AG10803 (cell line): ENCODE measurements at places on chromosomes 3 and 15.

- no peak for DNase-seq
Observed at GRCh38 chr15:77032647-77033416, 37.9 kb downstream of the PSTPIP1 start.

GRCh38 chr15:80550219-80550907, 144.7 kb upstream of the ABHD17C start:
- DNase-seq = peak; percentile 94

- DNase-seq = no peak
Observed at GRCh38 chr3:20317616-20318015, 131.6 kb upstream of the SGO1 start.

GRCh38 chr3:27728195-27729087, 6.3 kb upstream of the EOMES start:
- no peak for DNase-seq

- DNase-seq = no peak
Observed at GRCh38 chr3:40557575-40558161, 32.9 kb downstream of the ZNF621 start.

GRCh38 chr3:197454014-197454413, 101.8 kb downstream of the BDH1 start:
- peak; percentile 43 for DNase-seq

GRCh38 chr3:128289534-128289933, 136.3 kb downstream of the EEFSEC start:
- no peak for DNase-seq

- DNase-seq = peak; percentile 97
Observed at GRCh38 chr3:11288786-11289637, 16.8 kb downstream of the ATG7 start.

DNA sequence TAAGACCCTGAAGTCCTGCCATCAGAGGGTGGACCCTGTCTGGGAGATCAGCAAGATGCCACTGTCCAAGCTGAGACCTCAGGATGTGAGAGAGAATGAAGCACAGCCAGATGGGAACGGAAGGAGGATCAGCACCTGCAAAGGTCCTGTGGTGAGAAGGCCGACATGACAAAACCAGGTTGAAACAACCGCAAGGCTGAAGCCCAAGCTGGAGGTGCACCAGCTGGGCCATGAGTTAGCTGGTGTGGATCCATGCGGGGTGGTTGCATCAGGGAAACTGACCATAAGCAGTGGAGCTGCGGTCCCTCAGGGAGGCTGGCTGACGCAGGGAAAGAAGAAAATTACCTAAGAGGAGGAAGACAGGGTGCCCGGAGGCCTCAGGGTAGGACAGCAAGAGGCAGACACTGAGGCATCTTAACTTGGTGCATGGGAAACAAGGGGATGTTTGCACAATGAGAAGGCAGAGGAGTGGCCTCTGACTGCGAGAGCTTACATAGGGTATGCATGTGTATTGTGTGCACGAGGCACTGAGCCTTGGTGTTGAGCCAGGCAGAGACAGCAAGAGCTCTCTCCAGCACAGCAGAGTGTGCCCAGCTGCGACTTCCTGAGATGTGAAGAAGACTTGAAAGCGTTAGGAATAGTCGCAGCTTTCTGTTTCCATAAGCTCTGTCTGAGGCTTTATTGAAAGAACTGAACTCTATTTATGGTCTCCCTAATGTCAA, 497.7 kb downstream of the OCA2 start:
- DNase-seq = peak; percentile 20

GRCh38 chr15:72935521-72935920, 116.7 kb upstream of the NEO1 start:
- no peak for DNase-seq

- DNase-seq = no peak
Observed at GRCh38 chr3:73503781-73504180, 121.0 kb downstream of the PDZRN3 start.

DNA sequence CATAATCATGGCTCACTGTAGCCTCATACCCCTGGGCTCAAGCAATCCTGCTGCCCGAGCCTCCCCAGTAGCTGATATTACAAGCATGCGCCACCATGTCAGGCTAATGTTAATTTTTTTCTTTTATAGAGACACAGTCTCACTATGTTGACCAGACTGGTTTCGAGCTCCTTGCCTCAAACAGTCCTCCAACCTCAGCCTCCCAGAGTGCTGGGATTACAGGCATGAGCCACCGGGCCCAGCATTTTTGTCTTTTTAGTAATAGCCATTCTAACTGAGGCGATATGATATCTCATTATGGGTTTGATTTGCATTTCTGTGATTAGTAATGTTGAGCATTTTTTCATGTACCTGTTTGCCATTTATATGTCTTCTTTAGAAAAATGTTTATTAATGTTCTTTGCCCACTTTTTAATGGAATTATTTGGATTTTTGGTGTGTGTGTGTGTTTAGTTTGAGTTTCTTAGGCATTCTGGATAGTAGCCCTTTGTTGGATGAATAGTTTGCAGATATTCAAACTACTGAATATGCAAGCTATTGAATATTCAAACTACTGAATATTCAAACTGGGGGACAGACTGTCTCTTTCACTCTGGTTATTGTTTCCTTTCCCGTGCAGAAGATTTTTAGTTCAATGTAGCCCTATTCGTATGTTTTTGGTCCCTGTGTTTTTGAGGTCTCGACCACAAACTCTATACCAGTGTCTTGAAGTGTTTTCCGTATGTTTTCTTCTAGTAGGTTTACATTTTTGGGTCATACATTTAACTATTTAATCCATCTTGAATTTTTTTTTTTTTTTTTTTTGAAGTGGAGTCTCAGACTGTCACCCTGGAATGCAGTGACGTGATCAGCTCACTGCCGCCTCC, 39.2 kb downstream of the CCDC66 start:
- DNase-seq = no peak

- peak; percentile 96 for DNase-seq
Observed at GRCh38 chr3:5187156-5187919, at the start of gene EDEM1. TSS of gene EDEM1 (plus strand) at chr3:5187707. CDS start at chr3:5187806, 99 bp downstream.

DNA sequence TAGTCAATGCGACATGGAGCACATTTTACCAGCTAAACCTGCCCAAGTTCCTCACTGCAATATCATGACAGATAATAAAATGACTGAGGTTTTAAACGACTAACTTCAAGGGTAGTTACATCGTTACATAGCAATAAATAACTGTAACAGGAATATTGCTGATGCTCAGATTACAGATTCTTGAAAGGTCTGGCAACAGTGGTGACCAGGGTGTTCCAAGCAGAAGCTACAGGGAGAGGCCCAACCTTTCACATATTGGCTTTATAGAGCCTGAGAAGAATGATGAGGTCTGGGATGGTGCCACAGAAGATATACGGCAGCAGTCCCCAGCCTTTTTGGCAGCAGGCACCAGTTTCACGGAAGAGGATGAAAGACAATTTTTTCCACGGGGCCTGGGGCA, 51.1 kb upstream of the CSPG5 start:
- DNase-seq = no peak

GRCh38 chr3:160027541-160028195, 39.0 kb downstream of the IL12A start:
- DNase-seq = peak; percentile 58

DNA sequence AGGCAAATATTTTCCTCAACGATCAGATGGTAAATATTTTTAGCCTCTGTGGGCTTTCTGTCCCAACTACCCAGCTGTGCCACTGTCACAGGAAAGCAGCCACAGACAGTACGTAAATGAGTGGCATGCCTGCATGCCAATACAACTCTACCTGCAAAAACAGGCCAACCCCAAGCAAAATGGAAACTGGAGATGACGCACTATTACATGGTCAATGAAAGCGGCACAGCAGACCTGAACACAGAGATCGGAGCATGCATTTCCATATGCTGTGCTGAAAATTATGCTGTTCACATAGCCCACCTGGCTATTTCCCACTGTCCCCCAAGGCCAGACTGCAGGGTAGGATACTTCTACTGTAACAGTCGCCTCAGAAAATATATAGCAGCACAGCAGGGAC, 57.8 kb downstream of the HERC2 start:
- no peak for DNase-seq

DNA sequence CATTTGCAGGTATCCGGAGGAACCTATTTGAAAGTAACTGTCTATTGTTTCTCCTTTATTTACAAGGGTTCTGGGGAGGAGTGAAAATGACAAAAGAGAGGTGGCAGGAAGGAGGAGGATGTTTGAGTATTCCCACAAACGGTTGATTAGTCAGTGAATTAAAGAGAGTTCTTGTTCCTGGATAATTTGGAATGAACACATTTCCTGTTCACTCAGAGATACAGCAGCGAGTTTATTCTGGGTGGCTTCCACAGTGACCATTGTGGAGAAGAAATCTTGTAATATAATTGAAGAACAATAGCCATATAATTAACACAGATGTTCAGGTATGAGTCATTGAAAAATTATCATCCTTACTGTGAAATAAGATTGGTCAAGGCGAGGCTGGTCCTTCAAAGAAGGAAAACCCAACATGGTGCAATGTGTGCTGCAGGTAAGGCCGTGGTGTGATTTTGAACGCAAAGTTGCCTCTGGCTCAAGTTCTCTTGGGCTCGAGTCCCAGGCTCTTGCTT, 77.3 kb downstream of the NFKBIZ start:
- DNase-seq = peak; percentile 51

GRCh38 chr3:24272875-24273274, 221.8 kb downstream of the THRB start:
- no peak for DNase-seq

- peak; percentile 83 for DNase-seq
Observed at GRCh38 chr3:120450600-120451271, at the start of gene FSTL1. TSS of gene FSTL1 (minus strand) at chr3:120450992. CDS start at chr3:120450746, 246 bp downstream.
